Common myeloid progenitor, CD34-positive (primary cell): ENCODE measurements at places on chromosomes 4 and X.

GRCh38 chr4:8129136-8129535, 29.5 kb downstream of the ABLIM2 start:
- DNase-seq = peak; percentile 37

- no peak for DNase-seq
Measured at GRCh38 chr4:55012363-55013230, 112.8 kb downstream of the KDR start.

DNA sequence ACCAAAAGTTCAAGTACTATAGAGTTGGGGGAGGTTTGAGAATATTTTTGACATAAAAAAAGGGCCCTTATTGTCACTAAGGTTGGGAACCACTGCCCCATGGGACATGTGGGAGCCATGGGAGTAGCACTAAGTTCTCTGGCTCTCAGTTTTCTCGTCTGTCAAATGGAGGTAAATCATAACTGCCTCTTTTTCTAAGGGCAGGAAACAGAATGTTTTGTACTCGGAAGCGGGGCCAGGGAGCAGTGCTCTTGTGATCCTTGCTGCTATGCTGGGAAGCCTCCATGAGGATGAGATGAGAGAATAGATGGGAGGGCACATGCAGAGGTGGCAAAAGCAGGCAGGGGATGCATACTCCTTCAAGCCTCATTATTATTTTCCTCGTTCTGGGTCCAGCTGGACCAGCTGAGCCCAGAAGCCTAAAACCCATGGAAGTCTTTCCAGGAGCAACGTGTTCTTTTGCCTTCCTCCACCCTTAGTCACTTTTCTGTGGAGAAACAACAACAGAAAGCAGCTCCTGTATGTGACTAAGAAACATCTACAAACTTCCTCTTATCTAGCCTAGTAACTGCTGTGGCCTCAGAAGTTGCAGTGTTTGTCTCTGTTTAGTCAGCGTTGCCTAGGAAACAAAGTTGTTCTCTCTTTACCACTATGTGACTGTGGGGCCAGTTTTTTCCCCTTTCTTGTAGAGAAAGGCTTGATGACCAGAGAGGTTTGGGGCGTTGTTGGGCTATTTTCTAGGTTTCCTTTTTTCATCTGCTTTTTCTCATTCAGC, 64.8 kb downstream of the TSC22D3 start:
- DNase-seq = peak; percentile 95

GRCh38 chr4:70623323-70623722, 5.2 kb upstream of the ENAM start:
- peak; percentile 68 for DNase-seq

- no peak for DNase-seq
Measured at GRCh38 chr4:87069037-87069742, 134.4 kb downstream of the AFF1 start.

- no peak for DNase-seq
Measured at GRCh38 chr4:183984566-183984965, 79.5 kb downstream of the STOX2 start.

GRCh38 chrX:122787231-122787630, 396.8 kb upstream of the GRIA3 start:
- no peak for DNase-seq

- no peak for DNase-seq
Measured at GRCh38 chr4:8101213-8102075, 57.2 kb downstream of the ABLIM2 start.

- DNase-seq = no peak
Measured at GRCh38 chrX:3520982-3521381, 174.5 kb upstream of the MXRA5 start.

GRCh38 chr4:67104145-67104544, 441.2 kb downstream of the CENPC start:
- no peak for DNase-seq

GRCh38 chr4:102592256-102592655, 91.1 kb downstream of the NFKB1 start:
- DNase-seq = no peak

- no peak for DNase-seq
Measured at GRCh38 chrX:133468051-133468450, 52.8 kb upstream of the GPC4 start.

- peak; percentile 16 for DNase-seq
Measured at GRCh38 chr4:91758487-91758886, 545.3 kb upstream of the GRID2 start.

DNA sequence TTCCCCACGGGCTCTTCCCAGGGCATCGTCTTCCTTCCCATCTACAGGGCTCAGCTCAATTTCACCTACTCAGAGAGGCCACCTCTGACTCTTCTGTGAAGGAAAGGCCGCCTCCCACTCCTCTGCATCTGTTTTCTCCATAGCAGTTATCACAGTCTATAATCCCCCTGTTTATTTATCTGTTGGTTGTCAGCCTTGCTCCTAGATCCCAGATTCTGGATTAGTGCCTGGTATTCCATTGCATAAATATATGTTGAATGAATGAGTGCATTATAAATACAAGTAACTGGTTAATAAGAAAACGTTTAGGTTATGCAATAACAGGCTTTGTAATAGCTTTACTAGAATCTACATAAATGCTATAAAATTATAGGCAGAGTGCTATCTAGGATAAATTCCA, 52.9 kb downstream of the NSG1 start:
- DNase-seq = no peak

DNA sequence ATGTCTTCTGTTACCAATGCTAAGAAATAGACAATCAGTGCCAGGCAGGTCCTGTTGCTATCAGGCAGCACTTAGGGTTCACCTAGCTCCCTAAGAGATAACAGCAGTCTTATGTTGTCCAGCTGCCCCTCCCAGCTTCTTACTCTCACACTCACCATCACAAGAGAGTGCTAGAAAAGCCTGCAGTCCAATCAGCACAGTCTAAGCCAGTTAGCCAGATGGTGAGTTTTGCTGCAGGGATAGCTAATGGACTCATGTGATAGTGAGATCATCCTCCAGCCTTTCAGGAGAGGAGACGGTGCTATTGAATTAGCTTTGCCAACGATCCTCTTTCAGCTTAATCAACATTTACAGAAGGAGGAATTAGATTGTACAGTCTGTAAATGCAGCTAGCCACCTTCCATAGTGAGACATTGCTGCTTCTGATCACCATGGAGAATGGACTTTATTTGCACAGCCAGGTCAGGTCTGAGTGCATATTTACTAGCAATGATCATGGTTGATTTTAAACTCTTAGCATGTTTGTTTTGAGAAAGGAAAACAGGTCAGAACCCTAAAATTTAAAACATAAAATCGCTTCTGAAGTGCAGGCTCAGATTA, 438.3 kb downstream of the CENPC start:
- no peak for DNase-seq

DNA sequence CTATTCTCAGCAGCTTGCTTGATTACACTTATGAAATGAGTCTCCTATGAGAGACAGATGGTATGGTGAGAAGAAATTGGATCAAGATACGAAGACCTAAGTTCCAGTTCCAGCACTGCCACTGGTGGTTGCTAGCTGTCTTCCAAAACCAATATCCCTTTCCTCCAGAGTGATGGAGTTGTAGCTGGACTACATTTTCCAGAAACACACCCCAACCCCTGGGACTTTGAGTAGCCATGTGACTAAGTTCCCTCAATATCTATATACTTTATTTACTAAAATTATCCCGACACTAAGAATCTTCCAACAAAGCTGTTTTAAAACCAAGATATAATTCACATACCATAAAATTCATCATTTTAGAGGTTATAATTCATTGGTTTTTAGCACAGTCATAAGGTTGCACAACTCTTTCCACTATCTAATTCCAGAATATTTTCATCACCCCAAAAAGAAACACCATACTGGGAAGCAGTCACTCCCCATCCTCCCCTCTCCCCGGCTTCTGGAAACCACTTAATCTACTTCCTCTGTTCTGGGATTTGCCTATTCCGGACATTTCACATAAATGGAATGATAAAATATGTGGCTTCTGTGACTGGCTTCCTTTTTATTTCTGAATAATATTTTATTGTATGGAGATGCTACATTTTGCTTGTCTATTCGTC, 118.0 kb downstream of the MANBA start:
- no peak for DNase-seq

GRCh38 chrX:21373637-21374162, 518 bp upstream of the CNKSR2 start:
- DNase-seq = peak; percentile 9

- no peak for DNase-seq
Measured at GRCh38 chr4:10385994-10386394, 71.2 kb downstream of the ZNF518B start.

DNA sequence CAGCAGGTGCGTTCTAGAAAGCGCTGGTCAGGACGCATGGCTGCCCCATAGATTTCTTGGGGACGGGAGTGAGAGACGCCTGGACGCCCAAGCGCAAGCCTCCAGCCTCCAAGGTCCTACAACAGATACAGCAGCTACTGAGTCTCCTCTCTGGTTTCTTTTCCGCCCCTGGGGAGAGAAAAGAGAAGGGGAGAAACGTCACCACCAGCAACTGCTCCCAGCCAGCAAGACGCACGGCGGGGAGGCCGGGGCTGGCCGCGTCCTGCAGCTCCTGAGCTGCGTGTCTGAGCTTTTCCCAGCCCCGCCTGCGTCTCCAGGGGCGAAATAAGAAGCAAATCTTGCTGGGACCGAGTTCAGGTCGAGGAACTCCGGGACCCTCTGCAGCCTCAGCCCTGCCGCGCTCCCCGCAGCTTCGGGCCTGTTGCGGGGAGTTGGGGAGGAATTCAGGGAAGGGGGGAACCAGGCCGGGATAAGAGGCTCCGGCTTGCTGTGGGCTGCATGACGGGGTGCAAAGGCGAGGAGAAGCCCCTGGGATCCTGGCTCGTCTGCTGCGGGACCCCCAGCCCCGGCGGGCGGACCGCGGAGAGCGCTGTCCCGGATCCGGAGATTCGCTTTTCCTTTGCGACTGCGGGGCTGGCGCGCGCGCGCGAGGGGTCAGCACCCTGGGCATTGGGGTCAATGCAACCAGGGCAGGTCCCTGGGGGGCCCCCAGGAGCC, 6.8 kb upstream of the SHOX start:
- DNase-seq = no peak

- peak; percentile 21 for DNase-seq
Measured at GRCh38 chrX:152897222-152898131, at the start of gene ZNF185. Gene ZNF185, plus strand, starts transcription at chrX:152898067. Its CDS starts 16,423 bp downstream, at chrX:152914490.

- no peak for DNase-seq
Measured at GRCh38 chr4:109559625-109559982, 442 bp upstream of the MCUB start.

DNA sequence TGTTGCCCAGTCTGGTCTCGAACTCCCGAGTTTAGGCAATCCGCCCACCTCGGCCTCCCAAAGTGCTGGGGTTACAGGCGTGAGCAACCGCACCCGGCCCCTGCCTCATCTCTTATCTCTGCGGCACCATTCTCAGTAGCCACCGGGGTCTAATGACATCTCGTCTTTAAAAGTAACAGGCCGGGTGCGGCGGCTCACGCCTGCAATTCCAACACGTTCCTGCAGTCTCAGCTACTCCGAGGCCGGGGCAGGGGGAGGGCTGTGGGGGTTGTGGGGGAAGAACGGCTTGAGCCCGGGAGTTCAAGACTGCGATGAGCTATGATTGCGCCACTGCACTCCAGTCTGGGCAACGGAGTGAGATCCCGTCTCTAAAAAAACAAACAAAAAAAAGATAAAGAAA, 28.8 kb downstream of the ING2 start:
- no peak for DNase-seq

GRCh38 chr4:23068287-23068686, 375.6 kb downstream of the GBA3 start:
- no peak for DNase-seq

GRCh38 chrX:101395789-101396188, 5.0 kb downstream of the RPL36A start:
- peak; percentile 42 for DNase-seq

DNA sequence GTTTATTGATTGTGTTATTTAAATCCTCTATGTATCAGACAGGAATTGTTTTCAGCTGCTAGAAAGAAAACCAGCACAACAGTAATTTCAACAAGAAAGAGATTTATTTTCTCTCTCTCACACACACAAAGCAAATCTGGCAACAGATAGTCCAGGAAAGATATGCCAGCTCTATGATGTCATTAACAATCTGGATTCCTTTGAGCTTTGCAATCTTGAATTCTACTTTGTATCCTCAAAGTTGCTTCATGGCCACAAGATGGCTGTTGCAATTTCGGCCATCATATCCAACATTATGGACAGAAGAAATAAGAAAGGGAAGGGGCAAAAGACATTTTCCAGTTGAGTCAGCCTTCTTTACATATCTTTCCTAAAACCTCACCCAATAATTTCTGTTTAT, 19.8 kb upstream of the FMR1 start:
- DNase-seq = no peak

DNA sequence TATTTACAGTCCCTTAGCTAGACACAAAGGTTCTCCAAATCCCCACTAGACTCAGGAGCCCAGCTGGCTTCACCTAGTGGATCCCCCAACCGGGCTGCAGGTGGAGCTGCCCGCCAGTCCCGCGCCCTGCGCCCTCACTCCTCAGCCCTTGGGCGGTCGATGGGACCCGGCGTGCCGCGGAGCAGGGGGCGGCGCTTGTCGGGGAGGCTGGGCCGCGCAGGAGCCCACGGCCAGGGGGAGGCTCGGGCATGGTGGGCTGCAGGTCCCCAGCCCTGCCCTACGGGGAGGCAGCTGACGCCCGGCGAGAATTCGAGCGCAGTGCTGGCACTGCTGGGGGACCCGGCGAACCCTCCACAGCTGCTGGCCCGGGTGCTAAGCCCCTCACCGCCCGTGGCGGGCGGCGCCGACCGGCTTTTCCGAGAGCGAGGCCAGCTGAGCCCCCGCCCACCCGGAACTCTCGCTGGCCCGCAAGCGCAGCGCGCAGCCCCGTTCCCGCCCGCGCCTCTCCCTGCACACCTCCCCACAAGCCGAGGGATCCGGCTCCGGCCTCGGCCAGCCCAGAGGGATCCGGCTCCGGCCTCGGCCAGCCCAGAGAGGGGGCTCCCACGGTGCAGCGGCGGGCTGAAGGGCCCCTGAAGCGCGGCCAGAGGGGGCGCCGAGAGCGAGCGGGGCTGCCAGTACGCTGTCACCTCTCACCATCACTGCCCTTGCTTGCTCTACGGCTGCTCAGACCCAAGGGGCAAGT, 39.4 kb downstream of the WFS1 start:
- peak; percentile 46 for DNase-seq

DNA sequence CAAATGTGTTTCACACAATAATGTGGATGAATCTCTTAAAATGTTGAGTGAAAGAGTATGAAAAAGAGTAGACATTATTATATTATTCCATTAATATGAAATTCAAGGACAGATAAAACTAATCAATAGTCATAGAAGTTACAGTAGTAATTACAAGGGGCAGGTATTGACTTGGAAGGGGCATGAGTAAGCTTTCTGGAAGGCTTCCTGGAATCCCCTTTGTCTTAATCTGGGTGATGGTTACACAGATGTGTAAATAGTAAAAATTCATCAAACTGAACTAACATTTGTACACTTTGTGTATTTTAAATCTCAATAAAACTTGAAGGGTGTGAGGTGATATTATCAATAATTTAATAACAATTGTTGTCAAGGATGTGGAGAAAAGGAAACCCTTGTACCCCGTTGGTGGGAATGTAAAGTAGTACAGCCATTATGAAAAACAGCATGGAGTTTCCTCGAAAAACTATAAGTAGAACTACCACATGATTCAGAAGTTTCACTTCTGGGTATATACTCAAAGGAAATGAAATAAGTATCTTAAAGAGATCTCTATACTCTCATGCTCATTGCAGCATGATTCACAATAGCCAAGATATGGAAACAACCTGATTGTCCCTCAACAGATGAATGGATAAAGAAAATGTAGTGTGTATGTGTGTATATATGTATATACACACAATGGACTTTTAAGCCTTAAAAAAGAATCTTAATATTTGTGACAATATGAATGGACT, 96.9 kb upstream of the MID1IP1 start:
- DNase-seq = no peak

- no peak for DNase-seq
Measured at GRCh38 chr4:40395908-40396793, 61.0 kb downstream of the CHRNA9 start.

GRCh38 chr4:3667258-3667657, 98.9 kb upstream of the ADRA2C start:
- DNase-seq = no peak
